ENCODE measurements at places on chromosomes 3 and 15.

DNA sequence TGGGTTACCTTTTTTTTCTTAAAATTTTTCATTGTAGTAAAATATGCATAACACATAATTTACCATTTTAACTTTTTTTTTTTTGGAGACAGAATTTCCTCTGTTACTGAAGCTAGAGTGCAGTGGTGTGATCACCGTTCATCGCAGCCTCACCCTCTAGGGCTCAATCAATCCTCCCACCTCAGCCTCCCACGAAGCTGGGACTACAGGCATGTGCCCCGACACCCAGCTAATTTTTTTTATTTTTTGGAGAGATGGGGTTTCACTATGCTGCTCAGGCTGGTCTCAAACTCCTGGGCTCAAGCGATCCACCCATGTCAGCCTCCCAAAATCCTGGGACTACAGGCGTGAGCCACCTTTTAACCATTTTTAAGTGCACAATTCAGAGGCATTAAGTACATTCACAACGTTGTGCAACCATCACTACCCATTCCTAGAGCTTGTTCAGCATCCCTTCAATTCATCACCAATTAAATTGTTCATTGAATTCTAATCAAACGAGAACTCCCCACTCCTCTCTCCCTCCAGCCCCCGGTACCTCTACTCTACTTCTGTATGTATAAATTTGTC is 44.6 kb downstream of the BHLHE40 start:
- no peak for DNase-seq

DNA sequence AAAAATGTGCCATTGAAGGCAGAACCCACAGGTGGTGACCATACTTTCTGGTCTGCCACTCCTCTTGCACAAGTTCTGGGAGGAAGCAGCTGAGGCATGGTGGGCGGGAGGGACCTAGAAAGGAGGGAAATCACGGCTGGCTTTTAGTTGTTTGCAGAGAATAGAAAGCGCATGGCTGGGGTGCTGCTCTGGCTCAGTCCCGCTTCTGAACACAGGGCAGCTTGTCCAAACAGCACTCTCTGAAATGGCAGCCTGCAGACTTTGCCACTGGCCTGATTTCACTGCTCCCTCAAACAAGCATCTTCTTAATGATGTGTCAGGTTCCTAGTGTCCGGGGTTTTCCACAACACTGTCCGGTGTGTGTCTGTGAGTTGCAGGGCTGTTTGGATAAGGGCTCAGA is 76.7 kb downstream of the AAGAB start:
- no peak for DNase-seq

- no peak for DNase-seq
Measured at GRCh38 chr3:123790254-123791072, 93.7 kb downstream of the MYLK start.

GRCh38 chr3:46965151-46965550 is 11.4 kb downstream of the CCDC12 start:
- no peak for DNase-seq

GRCh38 chr3:138374573-138375134 is 26.3 kb downstream of the MRAS start:
- DNase-seq: no peak

GRCh38 chr3:12181301-12181700 is 22.6 kb upstream of the TIMP4 start:
- no peak for DNase-seq

GRCh38 chr15:58777107-58777506 is 6.0 kb downstream of the MINDY2 start:
- no peak for DNase-seq

DNA sequence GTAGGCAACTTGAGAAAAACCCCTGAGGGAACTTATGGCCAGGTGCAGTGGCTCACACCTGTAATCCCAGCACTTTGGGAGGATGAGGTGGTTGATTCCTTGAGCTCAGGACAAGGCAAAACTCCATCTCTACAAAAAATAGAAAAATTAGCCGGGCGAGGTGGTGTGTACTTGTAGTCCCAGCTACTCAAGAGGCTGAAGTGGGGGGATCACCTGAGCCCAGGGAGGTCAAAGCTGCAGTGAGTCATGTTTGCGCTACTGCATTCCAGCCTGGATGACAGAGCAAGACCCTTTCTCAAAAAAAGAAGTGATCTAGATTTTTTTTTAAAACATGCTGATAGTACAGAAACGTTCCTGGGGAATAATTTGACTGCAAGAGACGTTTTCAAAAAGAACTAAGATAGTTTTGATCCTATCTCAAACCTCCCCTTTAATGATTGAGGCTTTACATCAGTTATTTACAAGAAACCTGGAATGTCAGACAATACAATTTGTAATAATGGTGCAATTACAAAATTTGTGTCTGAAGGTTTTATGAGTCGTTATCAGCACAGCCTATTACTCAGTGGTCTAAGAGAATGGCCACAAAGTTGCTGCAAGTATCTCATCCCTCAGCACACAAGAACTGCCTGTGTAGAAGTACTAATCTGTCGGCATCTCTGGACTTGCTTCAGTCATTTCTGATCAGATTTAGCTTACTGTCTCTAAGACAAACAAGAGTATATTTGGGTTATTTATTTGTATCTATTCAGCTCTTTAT is 32.2 kb upstream of the KLHL25 start:
- no peak for DNase-seq

Data from stimulated activated CD4-positive, alpha-beta T cell treated with anti-CD3 and anti-CD28 coated beads, Interleukin-4, amount 100 ng/mL, for 48 hours (primary cell).